ENCODE measurements at places on chromosomes 1 and 21. TPM values are rescaled to one million over a fixed set of nuclear protein-coding genes. Genes with fewer than 3 reads are reported as not detected.

PHLDA3 gene
- total RNA-seq, result 72.2 TPM

S100A12 gene
- not detected for total RNA-seq

KRTAP19-1 gene
- not detected for total RNA-seq

NEGR1 gene
- 15.3 TPM for total RNA-seq

SPRR1A gene
- not detected for total RNA-seq

DNASE2B gene
- total RNA-seq, result not detected

ZNF648 gene
- total RNA-seq, result under 0.01 TPM

TMEM82 gene
- not detected for total RNA-seq

HFM1 gene
- total RNA-seq, result 0.22 TPM

IFNLR1 gene
- not detected for total RNA-seq

All from placental pericyte (primary cell).